Hepatic stellate cell (primary cell): ENCODE measurements at places on chromosomes 2 and 18.

DNA sequence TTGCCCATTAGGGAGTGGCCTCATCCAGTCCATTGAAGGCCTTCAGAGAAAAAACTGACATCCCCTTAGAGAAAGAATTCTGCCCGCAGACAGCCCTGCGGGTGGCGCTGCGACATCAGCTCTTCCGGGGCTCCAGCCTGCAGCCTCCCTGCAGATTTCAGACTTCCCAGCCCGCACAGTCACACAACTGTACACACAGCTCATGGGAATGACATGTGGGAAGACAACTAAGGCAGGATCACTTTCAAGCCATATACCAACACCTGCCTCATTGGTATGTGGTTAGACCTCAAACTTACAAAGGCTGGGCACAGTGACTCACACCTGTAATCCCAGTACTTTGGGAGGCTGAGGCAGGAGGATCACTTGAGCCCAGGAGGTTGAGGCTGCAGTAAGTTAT is 24.8 kb upstream of the TUBB6 start:
- DNase-seq: no peak

GRCh38 chr2:113167115-113167932 is 6.4 kb upstream of the PSD4 start:
- DNase-seq: no peak

DNA sequence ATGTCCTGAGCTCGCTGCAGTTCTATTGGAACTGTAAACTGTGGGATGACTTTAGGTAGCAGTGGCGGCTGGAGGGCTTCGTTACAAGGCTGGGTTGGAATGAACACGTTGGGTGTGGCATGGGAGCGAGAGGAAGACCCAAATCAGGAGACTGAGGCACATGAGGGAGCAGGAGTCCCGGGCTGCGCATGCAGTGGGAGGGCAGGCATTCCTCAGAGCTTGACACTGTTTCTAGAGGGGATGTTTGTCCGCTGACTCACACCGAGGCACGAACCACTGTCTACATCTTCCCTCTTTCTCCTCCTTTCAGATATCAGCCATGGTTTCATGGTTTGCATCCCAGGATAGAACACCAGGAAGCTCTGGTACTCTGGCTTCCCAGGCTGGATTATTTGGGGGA is 40.6 kb upstream of the LAMA1 start:
- peak; percentile 75 for DNase-seq

- no peak for DNase-seq
Measured at GRCh38 chr2:121532894-121533293, 2.2 kb downstream of the RNU4ATAC start.

DNA sequence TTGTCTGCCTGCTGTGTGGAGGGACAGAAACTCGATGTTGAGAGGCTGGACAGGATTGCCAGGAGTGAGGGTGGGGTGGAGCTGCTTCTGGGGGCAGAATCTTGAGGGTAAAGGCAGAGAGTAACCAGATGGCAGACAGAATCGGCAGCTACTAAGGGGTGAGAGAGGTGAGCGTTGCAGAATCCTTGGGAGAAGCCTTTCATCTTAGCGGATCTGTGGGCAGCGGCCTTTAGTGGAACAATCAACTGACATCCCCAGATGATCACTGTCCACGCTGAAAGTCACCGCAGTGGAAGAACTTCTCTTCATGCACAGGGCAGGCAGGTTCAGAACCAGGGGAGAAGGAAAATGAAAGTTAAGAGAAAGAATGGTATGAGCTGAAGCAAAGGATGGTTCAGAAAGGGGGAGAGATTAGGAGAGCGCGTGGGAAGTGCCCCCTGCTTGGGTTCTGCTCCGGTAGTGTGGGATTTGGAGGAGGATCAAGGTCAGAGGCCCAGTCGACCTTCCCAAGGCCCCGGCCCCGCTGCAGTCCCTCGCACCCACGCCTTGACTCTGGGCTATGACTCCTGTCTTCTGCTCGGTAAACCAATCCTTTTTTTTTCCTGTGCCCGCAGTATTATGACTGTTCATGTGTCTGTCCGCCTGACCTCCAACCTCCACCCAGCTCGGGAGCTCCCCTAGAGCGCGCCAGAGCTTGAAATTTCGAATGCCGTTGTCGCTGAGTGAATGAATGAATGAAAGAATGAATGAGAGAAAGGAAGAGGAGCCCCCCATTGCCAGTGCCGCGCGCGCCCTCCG is 584 bp downstream of the BOLA3 start:
- peak; percentile 49 for DNase-seq

DNA sequence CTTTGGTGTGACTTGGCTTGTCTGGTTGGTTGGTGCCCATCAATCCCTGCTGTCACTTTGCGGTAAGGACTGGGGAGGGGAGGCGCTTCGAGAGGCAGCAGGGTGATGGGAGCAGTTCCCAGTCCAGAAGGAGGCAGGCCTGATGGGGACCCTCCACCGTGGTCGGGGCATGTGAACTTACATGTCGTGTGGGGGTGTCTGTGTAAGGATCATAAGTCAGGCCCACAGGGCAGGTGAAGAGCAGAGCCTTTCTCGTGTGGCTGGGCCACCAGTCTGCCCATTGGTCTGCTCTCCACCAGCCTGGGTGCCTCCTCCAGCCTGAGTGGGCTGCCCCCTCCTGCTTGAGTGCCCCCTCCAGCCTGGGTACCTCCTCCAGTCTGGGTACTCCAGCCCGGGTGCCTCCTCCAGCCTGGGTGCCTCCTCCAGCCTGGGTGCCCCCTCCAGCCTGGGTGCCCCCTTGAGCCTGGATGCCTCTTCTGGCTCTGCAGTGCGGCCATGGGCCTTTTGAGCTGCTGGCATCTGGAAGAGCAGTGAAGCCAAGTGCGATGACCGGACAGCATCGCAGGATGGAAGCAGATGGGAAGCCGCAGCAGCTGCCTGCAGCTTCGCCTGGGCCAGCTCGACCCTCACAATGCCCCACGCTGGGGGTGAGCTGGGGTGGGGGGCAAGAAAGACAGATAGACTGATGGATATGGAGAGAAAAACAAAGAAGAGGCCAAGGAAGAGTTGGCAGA is 25.0 kb downstream of the ATOH8 start:
- DNase-seq: no peak

DNA sequence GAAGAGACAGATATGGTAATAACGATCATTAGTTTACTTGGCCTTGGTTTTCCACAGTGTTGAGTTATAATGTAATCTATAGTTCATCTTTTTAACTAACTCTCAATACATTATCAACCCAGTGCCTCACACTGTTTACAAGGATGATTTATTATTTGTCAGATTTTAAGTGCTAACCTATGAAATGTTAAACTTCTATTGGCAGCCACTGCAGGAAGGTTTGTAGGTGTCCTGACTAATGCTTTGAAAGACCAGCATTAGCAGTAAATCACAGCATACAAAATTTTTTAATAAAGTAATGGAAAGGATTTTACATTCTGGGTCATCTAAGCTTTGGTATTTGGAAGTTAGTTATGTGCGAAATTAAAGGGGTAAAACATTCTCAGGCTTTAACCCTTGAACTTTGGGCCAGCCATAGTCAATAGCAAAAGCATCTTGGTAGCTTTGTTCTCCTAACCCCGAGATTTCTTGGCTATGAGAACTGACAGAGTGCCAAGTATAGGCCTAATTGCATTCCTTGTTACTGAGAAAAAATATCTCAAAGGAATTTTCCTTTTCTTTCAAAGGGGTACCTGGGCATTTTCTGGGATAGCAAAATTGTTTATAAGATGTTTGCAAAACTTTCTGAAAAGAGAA is 30.6 kb downstream of the SPATS2L start:
- no peak for DNase-seq

DNA sequence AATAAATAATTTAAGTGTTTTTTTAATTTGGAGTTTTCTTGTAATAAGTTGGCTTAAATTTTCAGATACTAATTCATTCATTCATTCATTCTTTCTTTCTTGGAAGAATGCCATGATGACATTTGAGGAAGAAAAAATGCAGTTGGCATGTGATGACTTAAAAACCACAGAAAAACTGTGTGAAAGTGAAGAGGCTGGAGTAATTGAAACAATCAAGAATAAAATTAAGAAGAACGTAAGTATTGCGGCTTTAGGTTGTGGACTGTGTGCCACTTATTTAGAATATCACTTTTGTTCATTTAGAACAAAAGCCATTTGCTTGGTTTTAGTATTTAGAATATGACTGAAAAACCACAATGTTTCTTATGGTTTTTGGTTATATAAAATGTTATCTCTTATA is 51.4 kb downstream of the TTC39C start:
- DNase-seq: no peak

DNA sequence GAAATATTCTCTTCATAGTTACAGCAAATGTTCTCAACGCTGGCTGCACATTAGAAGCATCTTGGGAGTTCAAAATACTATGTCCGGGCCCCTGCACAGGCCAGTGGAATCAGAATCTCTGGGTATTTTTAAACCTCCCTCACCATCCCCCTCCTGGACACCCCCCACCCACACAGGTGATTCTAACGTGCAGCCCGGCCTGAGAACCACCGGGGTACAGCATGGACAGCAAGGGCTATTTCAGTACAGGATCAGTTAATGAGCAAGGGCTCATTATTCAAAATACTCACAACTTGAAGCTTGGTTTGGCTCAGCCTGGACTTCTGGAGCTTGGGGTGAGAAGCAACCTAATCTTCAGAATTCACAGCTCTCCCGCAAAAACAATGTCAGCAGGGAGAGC is 31.4 kb downstream of the INO80C start:
- no peak for DNase-seq

GRCh38 chr18:39862341-39862740 is 2092.7 kb upstream of the PIK3C3 start:
- no peak for DNase-seq

DNA sequence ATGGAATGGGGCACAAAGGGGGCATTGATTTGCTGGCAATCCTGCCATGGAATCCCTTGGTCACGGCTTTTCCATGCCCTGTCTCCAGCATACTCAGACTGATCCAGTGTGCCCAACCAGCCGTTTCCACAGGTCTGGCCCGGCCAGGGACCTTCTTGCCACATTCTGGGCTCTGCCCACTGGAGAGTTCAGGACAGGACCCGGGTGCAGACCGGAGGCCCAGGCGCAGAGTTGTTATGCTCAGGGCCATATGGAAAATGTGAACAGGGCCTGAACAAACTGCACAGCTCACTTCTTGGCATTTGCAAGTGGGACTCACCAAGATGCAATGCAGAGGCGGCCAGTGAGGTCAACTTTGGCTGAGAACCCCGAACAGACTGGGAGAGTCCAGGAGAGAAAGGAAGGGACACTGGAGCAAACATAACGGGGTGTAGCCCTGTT is 15.6 kb upstream of the ASAP2 start:
- DNase-seq: peak; percentile 90

- DNase-seq: no peak
Measured at GRCh38 chr2:77155511-77155910, 366.7 kb downstream of the LRRTM4 start.

DNA sequence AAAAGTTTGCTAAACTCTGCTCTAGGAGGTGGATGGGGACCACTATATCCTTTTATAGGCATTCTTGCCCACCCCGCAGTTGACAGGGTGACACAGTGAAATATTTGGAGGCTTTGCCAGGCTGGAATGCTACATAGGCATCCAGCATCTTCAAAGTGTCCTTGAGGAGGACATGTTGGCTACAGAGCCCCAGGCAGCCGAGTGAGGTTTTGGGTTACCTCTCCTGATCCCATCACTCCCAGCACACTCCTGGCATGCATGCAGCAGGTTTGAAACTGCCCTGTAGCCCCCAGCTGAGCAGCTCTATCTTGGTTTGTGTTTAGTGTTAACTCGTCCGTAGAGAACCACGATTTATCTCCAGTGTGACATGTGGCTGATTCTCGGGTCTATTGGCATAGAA is 7.3 kb downstream of the FOSL2 start:
- no peak for DNase-seq

- no peak for DNase-seq
Measured at GRCh38 chr2:187210726-187211125, 237.3 kb downstream of the CALCRL start.

- DNase-seq: no peak
Measured at GRCh38 chr2:98959810-98960507, 23.9 kb upstream of the CRACDL start.

DNA sequence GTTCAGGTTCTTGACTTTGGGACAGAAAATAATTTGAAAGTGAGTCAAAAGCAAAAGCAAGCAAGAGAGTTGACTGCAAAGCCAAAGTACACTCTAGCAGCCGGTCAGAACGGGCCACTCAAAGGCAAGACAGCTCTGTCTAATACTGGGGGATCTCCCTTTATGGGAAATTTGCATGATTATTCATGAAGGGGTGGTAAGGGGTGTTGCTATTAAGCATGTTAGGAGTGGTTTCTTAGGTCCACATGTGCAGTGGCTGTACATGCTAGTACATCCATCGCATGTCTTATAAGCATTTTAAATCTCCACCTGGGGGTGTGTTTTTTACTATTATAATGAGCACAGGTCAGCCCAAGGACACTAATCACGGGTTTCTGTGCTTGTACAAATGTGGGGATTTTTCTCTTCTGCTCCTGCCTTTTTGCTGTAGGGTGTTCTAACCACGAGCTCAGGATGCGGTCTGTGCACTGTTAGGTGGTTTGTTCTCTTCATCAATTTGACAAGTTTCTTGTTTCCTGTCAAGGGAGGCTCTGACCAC is 60.2 kb upstream of the SPP2 start:
- DNase-seq: no peak

GRCh38 chr2:240440251-240440650 is 4.8 kb downstream of the GPC1 start:
- no peak for DNase-seq

DNA sequence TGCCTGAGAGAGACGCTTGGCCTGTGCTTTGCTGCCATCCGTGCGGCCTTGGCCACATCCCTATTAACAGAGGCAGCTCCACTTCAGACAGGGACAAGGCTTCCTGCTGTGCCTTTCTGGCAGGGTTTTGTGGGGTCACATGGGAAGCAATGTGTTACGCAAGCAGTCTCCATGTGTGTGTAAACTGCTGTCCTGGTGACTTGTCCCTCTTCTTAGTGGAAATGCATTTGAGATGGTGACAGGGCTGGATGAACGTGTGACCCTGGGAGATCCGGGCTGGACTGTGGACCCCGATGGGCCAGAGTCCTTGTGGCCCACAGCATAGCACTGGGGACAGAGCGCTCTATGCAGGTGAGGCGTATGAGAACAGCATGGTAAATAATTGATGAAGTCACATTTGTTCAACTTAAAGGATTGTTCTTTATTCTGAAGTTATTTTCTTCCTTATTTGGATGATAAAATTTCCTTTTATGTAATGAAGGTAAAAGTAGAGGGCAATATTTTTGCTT is 23.2 kb downstream of the ASB1 start:
- DNase-seq: no peak
